ENCODE measurements at places on chromosomes 3 and 15. TPM values are rescaled to one million over a fixed set of nuclear protein-coding genes. Genes with fewer than 3 reads are reported as not detected.

CHCHD6 gene
- total RNA-seq, result 15.5 TPM

GRIP2 gene
- total RNA-seq, result not detected

MB21D2 gene
- total RNA-seq, result 10.5 TPM

ATP2B2 gene
- total RNA-seq, result not detected

DNA sequence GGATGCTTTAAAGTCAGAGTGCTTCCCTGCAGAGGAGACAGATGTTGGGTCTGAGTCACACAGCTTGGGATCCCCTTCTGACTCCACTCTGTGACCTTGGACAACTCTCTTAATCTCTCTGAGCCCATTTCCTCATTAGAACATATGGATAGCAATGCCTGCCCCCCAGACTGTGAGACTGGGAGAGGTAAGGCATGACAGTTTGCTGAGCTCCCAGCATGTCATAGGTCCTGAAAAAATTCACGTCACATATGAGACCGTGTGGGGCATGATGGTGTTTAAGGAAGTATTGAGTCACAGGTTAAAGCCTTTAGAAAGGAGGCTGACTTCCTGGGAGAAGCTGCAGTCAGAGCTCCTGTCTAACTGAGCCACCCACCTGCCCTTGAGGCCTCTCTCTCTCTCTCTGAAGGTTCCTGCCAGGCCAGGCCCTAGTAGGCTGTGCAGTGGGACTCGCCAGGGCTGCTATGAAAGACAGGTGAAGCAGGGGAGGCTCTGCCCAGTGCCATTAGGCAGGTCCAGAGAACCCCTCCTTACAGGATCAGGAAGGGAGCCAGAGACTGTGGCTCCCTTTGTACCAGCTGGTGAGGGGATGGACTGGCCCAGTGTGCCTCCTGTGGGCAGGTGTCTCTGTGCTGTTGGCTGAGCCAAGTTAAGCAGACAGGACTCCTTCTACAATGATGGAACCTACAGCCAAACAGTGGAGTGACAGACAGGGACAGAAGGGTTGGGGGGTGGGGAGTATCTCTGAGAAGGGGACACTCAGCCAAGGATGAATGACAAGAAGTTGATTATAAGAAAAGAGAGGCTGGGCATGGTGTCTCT, 19.5 kb upstream of the DOCK3 start:
- peak overlapping the region; percentile 4 for H3K4me3 ChIP-seq
- H3K27me3 ChIP-seq, result no peaks in the 10 kb centered on the region
- H3K36me3 ChIP-seq, result no peaks in the 10 kb centered on the region
- DNase-seq, result peak; percentile 23
- peak overlapping the region; percentile 30 for H3K27ac ChIP-seq
- peaks cover 31% of the 10 kb centered on the region for H3K4me1 ChIP-seq

DNA sequence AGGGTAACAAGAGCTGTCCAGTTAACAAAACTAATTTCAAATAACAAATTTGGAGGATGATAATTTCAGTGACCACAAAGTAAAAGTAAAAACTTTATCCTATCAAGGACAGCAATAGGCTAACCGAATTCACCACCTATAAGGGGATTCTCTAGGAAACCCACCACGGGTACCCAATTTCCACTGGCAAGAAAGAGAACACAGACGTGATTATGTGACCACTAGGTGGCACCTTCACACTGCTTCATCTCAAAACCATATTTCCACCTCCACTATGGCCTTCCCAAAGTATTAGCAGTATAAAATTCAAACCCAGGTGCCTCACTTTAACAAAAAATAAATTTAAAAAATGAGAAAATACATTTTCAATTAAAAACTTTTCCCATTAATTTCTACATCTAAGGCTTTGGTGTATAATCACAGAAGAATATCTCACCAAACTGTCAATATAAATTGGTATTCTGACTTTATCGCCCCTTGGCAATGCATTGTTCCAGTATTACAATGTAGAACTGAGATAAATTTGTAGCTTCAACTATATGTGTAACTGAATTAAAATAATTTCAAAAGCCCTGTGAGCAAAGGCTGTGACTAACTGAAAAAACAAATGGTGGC, 96.5 kb downstream of the FSIP1 start:
- DNase-seq, result peak; percentile 32
- H3K27me3 ChIP-seq, result peaks cover 6% of the 10 kb centered on the region
- no peaks in the 10 kb centered on the region for H3K36me3 ChIP-seq
- no peak overlapping the region for H3K4me3 ChIP-seq
- no peak overlapping the region for H3K27ac ChIP-seq
- H3K4me1 ChIP-seq, result no peaks in the 10 kb centered on the region

GRCh38 chr3:181793006-181793405, 81.3 kb downstream of the SOX2 start:
- no peak overlapping the region for H3K4me3 ChIP-seq
- H3K36me3 ChIP-seq, result no peaks in the 10 kb centered on the region
- H3K4me1 ChIP-seq, result no peaks in the 10 kb centered on the region
- no peak for DNase-seq

DNA sequence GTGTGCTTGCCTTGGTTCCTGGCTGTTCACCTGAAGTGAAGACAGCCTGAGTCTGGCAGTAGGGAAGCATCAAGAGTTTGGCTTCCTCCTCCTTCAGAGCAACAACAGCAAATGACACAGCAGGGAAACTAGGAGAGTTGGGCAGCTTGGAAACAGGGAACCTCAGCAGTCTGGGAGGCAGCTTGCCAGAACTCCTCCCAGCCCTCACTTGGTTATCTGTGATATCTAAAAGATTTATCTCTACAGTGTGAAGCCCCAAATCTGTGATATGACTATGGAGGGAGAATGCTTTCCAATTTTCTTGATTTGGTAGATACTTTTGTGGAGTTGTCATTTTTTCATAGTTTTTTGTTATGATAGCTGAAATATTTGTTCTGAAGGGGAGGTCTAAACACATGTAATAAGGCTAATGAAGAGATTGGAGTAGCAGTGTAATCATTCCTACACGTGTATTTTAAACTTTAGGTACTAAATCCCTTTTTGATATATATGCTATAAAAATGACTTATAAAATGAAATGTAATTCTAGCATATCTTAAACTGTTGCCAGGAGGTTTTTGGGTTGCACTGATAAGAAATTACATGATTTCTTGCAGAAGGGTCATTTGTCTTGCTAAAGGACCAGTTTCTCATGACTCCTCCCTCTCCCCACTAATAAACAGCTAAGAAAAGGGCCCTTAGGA, 20.8 kb downstream of the UBE2E1 start:
- no peak overlapping the region for H3K4me3 ChIP-seq
- H3K36me3 ChIP-seq, result no peaks in the 10 kb centered on the region
- no peaks in the 10 kb centered on the region for H3K27me3 ChIP-seq
- H3K4me1 ChIP-seq, result peaks cover 57% of the 10 kb centered on the region

DNA sequence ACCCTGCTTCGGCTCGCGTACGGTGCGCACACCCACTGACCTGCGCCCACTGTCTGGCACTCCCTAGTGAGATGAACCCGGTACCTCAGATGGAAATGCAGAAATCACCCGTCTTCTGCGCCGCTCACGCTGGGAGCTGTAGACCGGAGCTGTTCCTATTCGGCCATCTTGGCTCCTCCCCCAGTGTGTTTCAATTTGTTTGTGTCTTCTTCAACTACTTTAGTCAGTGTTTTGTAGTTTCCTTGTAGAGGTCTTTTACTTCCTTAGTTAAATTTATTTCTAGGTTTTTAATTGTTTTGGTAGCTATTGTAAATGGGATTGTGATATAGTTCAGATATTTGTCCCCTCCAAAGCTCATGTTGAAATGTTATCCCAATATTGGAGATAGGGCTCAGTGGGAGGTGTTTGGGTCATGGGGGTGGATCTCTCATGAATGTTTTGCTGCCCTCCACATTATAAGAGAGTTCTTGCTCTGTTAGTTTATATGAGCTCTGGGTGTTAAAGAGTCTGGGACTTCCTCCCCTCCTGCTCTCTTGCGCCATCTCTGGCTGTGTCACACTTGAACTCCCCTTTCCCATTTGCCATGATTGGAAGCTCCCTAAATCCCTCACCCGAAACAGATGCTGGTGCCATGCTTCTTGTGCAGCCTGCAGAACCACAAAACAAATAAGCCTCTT, 304.4 kb downstream of the DOCK3 start:
- no peak overlapping the region for H3K27ac ChIP-seq
- no peak overlapping the region for H3K4me3 ChIP-seq
- H3K4me1 ChIP-seq, result no peaks in the 10 kb centered on the region
- H3K27me3 ChIP-seq, result no peaks in the 10 kb centered on the region

DNA sequence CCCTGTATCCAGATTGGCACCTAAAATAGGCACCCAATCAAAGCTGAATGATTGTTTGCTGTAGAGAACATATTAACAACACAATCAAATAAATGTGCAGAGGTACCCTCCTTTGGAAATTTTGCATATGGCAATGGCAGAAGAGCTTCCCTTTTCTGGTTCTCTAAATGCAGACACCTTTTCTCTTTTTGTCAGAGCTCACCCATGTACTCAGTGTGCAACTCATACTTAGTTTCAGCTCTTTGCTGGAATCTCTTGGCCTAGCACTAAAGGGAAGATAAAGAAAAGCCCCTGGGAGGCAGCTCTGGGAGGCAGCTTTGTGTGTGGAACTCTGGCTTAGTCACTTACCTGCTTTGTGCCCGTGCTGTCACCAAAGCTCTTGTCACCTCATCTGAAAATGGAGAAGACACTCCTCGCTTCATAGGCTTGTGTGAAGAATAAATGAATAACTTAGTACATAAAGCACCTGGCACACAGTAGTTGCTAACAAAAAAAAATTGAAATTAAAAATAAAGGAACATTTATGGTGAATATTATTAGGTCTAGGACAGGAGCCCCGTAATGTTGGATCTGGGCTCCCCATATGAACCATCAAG, 28.8 kb downstream of the ST6GAL1 start:
- no peak for DNase-seq
- no peak overlapping the region for H3K4me3 ChIP-seq
- H3K36me3 ChIP-seq, result peaks cover 33% of the 10 kb centered on the region
- peaks cover 64% of the 10 kb centered on the region for H3K4me1 ChIP-seq
- peak overlapping the region; percentile 30 for H3K27ac ChIP-seq

- no peak for DNase-seq
- peaks cover 4% of the 10 kb centered on the region for H3K36me3 ChIP-seq
- H3K4me1 ChIP-seq, result no peaks in the 10 kb centered on the region
- H3K27me3 ChIP-seq, result no peaks in the 10 kb centered on the region
- H3K27ac ChIP-seq, result no peak overlapping the region
- no peak overlapping the region for H3K4me3 ChIP-seq
These were observed 91.3 kb downstream of the LARS2 start for GRCh38 chr3:45479621-45480035.

GRCh38 chr3:188830893-188831292, 340.9 kb upstream of the TPRG1 start:
- DNase-seq, result no peak
- H3K27ac ChIP-seq, result no peak overlapping the region
- H3K36me3 ChIP-seq, result no peaks in the 10 kb centered on the region
- no peaks in the 10 kb centered on the region for H3K27me3 ChIP-seq
- H3K4me1 ChIP-seq, result peaks cover 24% of the 10 kb centered on the region

GRCh38 chr3:48896936-48897335, 1.7 kb downstream of the SLC25A20 start:
- peak overlapping the region; percentile 92 for H3K27ac ChIP-seq
- H3K4me1 ChIP-seq, result peaks cover 39% of the 10 kb centered on the region
- no peak overlapping the region for H3K4me3 ChIP-seq
- peaks cover 6% of the 10 kb centered on the region for H3K36me3 ChIP-seq
- no peaks in the 10 kb centered on the region for H3K27me3 ChIP-seq

DNA sequence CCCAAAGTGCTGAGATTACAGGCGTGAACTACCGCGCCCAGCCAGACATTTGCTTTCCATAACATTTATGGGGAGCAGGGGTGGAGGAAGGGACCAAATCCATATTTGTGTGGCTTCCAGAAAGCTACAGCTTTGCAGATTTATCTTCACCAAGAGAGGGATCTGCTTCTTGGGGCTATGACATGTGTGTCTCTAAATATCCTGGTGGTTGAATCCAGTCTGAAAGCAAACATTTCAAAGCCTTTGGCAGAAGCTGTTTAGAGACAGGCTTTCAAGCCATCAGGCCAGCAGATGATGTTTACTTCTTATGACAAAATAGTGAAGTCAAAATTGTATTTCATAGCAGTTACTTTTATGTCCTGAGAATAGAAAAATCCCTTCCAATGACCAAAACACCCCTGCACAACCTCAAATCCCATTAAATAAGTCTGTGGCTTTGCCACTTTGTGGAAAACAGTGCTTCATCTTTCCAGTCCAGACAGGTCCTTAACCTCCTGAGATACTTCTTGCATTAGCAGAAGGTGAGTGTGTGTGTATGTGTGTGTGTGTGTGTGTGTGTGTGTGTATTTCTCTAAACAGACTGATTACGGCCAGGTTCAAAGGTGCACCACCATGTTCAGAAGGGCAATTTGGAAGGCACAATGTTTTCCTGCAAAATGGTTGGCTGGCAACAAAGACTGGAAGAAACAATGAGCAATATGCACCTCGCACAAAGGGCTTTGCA, 191.4 kb upstream of the LRIG1 start:
- no peaks in the 10 kb centered on the region for H3K4me1 ChIP-seq
- peaks cover 11% of the 10 kb centered on the region for H3K27me3 ChIP-seq
- no peaks in the 10 kb centered on the region for H3K36me3 ChIP-seq
- no peak for DNase-seq
- H3K27ac ChIP-seq, result no peak overlapping the region
- H3K4me3 ChIP-seq, result no peak overlapping the region
